ENCODE measurements at places on chromosomes 3 and 15.

- H3K27ac ChIP-seq, result no peak overlapping the region
- no peak for DNase-seq
- no peaks in the 10 kb centered on the region for H3K27me3 ChIP-seq
- no peaks in the 10 kb centered on the region for H3K36me3 ChIP-seq
- H3K4me1 ChIP-seq, result peaks cover 28% of the 10 kb centered on the region
- peak overlapping the region; percentile 93 for H3K4me3 ChIP-seq
These were observed 67.5 kb upstream of the LRRFIP2 start for GRCh38 chr3:37241880-37242279.

DNA sequence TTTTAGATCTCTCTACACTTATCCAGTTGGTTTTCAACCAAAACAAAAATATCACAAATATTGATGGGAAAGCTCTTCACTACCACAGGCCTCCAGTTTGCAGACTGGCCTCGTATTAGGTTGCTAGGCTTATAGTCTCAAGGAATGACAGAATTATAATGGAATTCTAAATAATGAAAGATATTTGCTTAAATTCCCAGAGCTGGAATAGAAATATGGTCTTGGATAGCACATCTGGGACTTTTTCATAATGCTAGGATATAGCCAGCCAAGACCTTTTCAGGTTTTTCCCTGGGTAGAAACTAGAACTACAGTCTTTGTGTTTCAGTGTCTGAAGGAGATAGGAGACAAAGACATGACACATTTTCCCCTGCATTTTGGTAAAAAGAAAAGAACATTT, 121.9 kb upstream of the STAC start:
- no peaks in the 10 kb centered on the region for H3K27me3 ChIP-seq
- peaks cover 4% of the 10 kb centered on the region for H3K36me3 ChIP-seq
- H3K4me1 ChIP-seq, result no peaks in the 10 kb centered on the region
- DNase-seq, result no peak
- H3K4me3 ChIP-seq, result no peak overlapping the region

DNA sequence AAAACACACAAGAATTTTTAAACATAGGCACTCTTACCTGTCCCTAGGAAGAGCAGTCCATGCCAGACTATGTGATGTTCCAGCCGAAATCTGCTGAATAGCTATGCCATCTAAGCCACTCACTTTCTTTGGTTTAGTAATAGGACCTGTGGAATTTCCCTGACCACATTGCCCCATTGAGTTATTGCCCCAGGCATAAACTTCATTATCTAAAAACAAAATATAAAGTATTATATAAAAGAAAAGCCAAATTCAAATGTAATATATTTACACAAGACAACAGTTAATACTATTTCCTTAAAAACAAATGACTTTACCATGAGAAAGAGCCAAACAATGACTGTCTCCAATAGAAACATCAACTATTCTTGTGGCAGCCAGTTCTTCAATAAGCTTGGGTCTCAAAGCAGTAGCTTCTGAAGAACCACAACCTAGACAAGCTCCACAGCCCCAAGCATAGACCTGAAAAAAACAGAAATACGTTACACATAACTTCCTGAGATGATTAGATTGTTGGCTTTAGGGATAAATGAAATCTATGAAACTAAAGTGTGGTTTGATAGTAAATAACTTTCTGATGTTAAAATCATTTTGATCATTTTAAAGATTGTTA, 84.3 kb downstream of the HERC1 start:
- H3K4me1 ChIP-seq, result no peaks in the 10 kb centered on the region
- no peak for DNase-seq
- H3K27me3 ChIP-seq, result no peaks in the 10 kb centered on the region
- H3K4me3 ChIP-seq, result no peak overlapping the region

- no peaks in the 10 kb centered on the region for H3K27me3 ChIP-seq
- H3K36me3 ChIP-seq, result peaks cover 12% of the 10 kb centered on the region
- no peak overlapping the region for H3K27ac ChIP-seq
- DNase-seq, result no peak
- H3K4me1 ChIP-seq, result peaks cover 19% of the 10 kb centered on the region
These were observed 9.2 kb downstream of the FAM162A start for GRCh38 chr3:122392868-122393844.

GRCh38 chr3:127440384-127440783, 150.1 kb downstream of the TPRA1 start:
- DNase-seq, result no peak
- H3K4me1 ChIP-seq, result peaks cover 10% of the 10 kb centered on the region
- H3K27ac ChIP-seq, result no peak overlapping the region
- H3K27me3 ChIP-seq, result no peaks in the 10 kb centered on the region
